Naive thymus-derived CD4-positive, alpha-beta T cell (primary cell): ENCODE measurements at places on chromosomes 11 and 22.
A peak's percentile ranks its signal among the peaks of the same experiment; 100 is the strongest.

DNA sequence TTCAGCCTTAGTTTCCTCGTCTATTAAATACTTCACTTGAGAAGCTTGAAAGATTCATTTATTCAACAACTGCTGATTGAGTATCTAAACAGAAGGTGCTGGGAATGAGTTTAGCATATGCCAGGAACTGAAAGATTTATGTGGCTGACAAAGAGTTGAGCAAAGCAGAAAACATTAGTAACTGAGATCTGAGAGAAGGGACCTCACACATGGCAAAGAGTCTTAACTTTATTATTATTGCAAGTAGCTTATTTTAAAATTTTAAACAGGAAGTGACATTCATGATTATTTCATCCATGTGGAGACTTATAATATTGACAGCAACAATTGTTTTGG lies 133.6 kb downstream of the CASP12 start:
- no peak for DNase-seq

DNA sequence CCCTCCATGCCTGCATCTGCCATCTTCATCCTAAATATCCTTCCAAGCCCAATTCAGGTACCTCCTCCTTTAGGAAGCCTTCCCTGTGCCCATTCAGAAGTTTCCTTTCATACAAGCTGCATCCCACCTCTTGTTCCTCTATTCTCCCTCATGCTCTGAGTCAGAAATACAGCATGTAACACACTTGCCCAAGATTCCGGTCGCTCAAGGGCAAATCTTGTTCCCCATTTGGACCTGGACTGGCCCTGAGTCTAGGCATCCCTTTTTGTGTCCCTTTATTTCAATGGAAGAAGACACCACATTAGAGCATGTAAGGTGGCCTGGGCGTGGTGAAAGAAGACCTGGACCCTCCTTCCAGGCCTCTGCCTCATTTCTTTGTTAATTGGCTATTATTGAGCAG lies 38.5 kb downstream of the RTL6 start:
- no peak for DNase-seq

GRCh38 chr11:15870911-15871310 lies 485.4 kb downstream of the SOX6 start:
- DNase-seq = no peak

GRCh38 chr11:14267861-14268635 lies 90.9 kb downstream of the RRAS2 start:
- no peak for DNase-seq

DNA sequence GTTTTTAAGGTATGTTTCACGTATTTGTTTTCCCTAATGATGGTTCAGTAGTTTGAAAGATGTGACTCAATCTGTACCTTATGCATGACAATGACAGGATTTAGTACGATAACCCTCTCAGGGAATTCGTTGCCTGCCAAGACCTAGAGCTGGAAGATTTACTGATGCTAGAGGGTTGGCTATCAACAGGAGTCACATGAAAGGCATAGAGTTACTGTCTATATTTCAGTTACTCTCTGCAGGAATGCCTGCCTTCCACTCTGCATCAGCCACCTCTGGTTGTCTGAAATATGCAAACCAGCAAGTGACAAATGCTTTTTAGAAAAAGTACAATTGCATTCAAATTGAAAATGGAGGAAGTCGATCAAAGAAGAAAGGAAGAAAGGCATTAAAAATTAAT lies 276.3 kb upstream of the RAG2 start:
- DNase-seq = no peak

DNA sequence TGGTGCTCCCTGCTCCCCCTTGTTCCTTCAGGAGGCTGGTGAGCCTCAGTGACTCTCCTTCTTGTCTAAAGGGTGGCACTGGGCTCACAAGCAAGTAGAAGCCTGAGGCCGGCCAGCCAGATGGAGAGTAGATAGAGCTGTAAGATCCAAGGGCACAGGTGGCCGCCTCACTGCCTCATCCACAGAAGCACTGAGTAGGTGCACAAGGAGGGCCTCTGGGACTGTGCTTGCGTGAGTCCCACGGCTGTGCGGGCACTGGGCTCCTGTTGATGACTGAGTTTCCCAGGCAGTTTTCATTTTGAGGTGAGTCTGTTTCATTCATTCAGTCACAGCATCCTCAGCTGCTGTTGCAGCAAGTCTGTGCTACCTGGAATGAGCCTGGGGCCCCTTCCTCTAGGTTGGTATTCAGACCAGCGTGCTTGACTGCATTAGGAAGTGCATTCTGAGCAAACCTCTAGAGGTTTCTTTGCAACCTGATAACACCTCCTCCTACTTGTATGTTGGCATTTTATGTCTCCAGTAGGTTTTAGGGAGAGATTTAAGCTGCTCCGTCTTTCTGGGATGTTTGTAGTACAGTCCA lies 184.0 kb downstream of the TBC1D22A start:
- no peak for DNase-seq

- DNase-seq = no peak
Observed at GRCh38 chr11:77300695-77301094, 791 bp downstream of the GDPD4 start.

- no peak for DNase-seq
Observed at GRCh38 chr22:21688706-21689381, 23.0 kb downstream of the PPIL2 start.

DNA sequence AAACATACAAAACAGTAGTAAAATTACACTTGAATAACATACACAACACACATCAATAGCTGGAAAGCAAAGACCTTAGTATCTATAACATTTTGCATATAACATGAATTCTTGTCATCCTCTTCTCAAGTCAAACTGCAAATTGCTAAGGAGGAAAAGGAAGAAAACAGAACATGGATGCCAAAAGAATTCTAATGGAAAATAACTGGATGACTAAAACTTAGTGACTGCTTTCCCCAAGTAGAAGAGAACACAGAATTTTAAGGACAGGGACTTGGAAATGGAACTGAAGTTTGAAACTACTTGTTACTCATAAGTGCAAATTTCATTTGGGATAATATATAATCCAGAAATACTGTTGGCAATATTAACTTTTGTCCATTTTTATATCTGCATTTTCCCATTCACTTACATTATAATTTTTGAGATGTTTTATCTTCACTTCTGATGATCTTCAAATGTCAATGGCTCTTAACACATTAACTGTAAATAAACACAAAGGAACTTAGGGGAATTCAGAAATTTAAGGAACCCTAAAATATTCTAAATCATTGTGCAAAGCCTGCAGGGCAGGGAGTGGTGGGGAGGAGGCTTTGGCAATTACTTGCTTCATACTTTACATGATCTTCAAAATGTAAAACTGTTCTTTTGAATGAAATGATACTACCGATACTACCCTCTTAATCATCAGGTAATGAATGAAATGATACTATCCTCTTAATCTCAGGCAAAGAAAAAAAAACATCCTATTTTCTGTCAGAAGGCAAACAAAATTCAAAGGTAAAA lies 9.9 kb downstream of the MTMR2 start:
- no peak for DNase-seq

DNA sequence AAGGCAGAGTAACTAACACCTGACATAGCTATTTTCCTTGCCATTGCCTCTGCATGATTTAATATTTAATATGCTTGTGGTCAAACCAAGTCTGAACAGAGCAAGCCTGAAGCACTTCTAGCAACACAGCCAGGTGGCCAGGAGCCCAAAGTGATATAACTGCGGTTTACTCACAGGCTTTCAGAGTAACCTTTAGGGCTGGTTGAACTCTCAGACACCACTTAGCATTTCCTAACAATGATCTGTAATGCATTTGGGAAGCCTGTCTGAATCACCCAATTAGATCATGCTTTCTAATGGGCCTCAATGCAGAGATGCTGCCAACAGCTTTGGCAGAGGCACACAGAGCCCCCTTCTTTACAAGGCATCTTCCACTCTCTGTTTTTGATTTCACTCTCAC lies 96.1 kb downstream of the FDX1 start:
- DNase-seq = no peak

GRCh38 chr11:9280655-9281301 lies 15.6 kb upstream of the DENND5A start:
- peak; percentile 73 for DNase-seq

GRCh38 chr11:46615756-46616155 lies 1.3 kb downstream of the HARBI1 start:
- no peak for DNase-seq

DNA sequence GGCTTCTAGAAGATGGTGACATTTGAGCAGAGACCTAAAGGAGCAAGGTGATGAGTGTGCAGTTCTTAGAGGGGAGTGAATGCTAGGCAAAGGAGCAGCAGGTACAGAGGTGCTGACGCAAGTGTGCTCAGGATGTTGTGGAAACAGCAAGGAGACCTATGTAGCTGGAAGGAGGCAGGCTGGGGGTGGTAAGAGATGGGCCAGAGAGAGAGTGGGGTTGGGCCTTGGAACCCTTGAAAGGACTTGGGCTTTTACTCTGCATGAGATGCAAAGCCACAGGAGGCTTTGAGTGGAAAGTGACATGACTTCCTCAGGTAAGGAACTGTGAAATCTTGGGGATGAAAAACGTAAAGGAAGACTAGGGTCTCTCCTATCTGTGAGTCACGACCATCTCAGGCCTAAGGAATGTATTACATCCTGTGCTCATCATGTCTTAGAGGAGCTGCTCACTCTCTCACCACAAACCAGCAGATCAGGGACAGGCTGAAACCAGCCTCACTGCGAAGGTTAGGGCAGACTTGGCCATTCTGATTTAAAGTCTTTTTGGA lies 65.4 kb downstream of the MICAL2 start:
- DNase-seq = no peak

GRCh38 chr11:94776351-94777321 lies 8.5 kb downstream of the AMOTL1 start:
- no peak for DNase-seq

- DNase-seq = no peak
Observed at GRCh38 chr22:29184849-29185490, 20.7 kb upstream of the EMID1 start.

DNA sequence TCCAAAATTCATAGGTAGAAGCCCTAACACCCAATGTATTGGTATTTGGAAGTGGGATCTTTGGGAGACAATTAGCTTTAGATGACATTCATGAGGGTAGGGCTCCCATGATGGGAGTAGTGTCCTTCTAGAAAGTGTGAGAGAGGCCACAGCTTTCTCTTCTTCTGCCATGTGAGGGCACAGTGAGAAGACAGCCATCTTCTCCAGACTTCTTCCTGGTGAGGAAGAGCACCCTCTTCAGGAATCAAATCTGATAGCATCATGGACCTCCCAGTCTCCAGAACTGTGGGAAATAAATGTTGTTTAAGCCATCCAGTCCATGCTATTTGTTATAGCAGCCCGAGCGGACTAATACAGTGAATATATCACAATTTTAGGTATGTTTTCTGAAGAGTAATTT lies 96.9 kb downstream of the CNTN5 start:
- DNase-seq = no peak

- no peak for DNase-seq
Observed at GRCh38 chr11:19777377-19778102, 64.9 kb downstream of the NAV2 start.

GRCh38 chr11:4039011-4039410 lies 55.6 kb upstream of the RRM1 start:
- no peak for DNase-seq

DNA sequence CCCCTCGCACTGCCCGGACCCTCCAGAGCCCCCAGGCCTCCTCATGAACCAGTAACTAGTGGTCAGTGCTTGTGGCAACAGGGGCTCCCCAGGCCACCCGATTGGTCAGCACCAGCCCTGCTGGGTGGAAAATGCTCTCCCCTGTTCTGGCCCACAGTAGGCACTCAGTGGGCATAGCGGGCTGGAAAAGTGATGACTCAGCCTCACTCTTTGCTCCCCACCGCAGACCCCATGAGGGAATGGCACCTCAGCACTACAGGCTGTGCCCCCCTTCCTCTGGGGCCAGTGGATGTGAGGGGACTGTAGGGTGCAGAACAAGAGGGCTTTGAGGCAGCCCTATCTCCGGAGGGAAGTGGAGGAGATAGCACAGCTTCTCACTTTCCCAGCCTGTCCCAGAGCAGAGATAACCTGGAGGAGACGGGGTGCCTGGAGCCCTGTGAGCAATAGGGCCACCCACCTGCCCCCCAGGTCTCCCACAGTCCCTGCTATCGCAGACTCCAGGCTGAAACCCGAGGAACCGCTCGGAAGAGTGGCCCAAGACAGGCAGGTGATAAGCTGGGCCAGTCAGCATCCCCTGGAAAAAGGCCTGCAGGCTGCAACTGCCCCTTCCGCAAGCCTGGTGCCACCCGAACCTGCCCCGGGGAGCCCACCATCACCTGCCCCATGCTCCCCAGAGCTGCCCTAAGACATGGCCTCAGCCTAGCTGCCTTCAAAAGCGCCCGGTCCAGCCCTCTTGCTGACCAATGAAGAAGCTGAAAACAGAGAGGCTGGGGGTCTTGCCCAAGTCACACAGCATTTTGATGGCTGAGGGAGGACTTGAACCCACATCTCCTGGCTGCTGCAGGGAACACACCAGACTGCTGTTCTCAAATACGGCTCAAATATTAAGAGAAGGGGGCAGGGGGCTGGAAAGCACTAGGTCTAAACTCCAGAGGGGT lies 29.4 kb upstream of the PDGFB start:
- DNase-seq = no peak

DNA sequence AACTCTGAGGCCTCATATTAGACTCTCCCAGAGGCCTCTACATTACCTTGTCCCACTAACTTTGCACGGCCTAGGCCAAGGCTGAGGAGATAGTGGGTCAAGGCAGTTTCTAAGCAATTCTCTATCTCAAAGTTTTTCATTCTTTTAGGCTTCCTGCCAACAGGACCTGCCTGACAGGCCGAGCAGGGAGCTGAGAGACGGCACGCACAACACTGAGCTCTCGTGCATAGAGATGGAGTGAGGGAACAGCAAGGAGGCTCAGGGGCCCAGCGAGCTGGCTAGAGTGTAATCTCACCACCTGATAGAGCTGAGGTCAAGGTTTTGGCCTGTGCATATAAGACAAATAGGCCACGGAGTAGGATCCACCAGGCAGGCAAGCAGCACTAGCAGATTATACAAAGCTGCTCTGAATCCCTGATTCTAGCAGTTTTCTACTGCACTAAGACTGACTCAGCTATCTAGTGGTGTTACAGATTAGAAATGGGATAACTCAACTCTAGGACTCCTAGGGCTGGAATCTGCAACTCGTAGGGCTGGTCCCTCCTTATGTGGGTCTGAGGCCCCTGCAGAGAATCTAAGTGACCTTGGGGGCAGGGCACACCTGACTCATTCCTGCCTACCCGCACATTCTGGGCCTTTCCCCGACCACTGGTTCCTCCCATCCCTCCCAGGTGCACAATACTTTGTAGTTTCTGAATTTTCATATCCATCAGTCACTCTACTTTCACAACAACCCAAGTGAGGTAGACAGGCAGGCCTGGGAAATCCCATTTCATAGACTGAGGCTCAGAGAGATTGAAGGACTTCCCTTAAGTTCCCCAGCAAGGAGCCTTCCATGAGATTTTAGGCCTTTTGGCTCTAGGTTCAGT lies 1.7 kb downstream of the CYB5R2 start:
- no peak for DNase-seq

- DNase-seq = no peak
Observed at GRCh38 chr11:10320736-10321465, 16.0 kb downstream of the ADM start.
